ENCODE measurements at places on chromosomes 16 and 17. TPM values are rescaled to one million over a fixed set of nuclear protein-coding genes. Genes with fewer than 3 reads are reported as not detected.

The CARHSP1 gene
- 86.2 TPM for total RNA-seq

DNA sequence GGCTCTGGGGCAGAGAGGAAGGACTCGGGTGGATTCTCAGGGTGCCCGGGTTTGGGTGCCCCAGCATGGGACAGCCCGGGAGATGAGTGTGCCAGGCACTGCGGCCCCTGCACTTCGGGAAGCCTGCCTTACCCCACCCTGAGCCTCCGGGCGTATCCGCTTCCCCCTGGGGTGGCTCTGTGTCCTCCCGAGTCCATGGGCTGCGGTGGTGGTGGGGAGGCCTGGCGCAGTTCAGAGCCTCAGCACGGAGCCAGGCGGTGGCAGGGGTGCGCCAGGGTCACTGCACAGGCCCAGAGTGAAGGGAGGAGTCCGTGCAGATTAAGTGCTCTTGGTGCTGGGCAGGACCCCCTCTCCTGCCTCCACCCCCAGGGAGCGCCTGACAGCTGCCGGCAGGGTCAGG, 20.7 kb downstream of the MYBBP1A start:
- no peak for DNase-seq

- DNase-seq = no peak
Measured at GRCh38 chr17:29057361-29057760, 14.4 kb downstream of the PIPOX start.

DNA sequence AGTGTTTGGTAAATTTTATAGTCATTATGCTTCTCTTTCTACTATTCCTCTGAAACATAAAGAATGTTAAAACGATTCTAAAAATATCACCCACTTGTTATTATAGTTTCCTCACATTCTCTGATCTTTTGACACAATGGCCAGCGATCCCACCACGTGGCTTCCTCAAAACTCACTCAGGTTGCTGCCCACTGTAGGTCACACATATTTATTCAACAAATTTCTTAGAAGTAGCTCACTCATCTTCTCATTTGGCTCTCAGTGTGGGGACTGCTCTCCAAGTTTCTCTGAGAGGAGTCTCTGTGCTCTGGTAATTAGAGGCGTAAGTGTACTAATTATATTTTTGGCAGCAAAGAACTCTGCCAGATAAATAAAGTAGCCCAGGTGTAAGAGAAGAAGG, 465.4 kb downstream of the CDH11 start:
- DNase-seq = no peak

DNA sequence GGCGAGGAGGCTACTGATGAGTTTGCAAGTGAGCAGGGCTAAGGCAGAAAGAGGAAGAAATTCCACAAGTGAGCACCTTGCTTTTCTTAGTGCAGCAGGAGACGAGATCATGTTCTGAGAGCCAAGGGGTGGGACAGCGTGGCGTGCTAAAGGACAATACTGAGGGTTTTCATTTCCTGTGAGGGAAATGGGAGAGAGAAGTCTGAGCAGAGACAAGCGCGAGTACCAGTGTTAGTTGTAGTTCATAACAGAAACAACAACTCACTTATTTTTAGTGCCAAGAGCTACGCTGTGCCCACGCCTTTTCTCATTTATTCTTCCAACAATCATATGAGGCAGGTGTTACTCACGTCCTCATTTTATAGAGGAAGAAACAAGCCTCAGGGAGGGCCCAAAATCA, 2.3 kb downstream of the SPACA3 start:
- DNase-seq = no peak

DNA sequence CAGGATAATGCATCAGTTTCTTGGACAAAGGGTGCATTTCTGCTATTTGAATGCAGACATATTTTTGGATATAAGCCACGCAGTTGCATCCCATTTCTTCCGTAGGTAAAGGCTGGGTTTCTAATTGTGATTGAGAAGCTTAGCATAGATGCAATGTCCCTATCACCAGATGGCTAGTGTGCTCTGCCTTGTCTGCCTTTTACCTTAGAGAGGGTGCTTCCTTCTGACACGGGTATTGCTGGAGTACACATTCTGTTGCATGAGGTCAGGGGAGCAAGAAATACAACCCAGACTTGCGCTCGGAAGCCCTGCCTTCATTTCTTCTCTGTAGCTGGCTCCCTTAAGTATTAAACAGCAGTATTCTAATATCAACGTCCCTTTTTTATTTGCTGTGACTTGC, 337.4 kb downstream of the WWOX start:
- DNase-seq = no peak

GRCh38 chr16:12086822-12087221, 110.3 kb downstream of the SNX29 start:
- no peak for DNase-seq

Data from HFFc6 (cell line).